ENCODE measurements at places on chromosomes 4 and X. TPM values are rescaled to one million over a fixed set of nuclear protein-coding genes. Genes with fewer than 3 reads are reported as not detected.

The KDM5C gene
- 35.4 TPM for polyA plus RNA-seq

The SATL1 gene
- 0.05 TPM for polyA plus RNA-seq

The SPANXC gene
- not detected for polyA plus RNA-seq

The GLRB gene
- not detected for polyA plus RNA-seq

The SPIN2B gene
- 17.3 TPM for polyA plus RNA-seq

The GAB3 gene
- 3.0 TPM for polyA plus RNA-seq

The LAP3 gene
- polyA plus RNA-seq, result 47.6 TPM

The WNK3 gene
- 1.2 TPM for polyA plus RNA-seq

The TLR3 gene
- not detected for polyA plus RNA-seq

The CCDC160 gene
- polyA plus RNA-seq, result not detected

The HELT gene
- not detected for polyA plus RNA-seq

The MXRA5 gene
- not detected for polyA plus RNA-seq

The AMBN gene
- polyA plus RNA-seq, result not detected

The SLC16A2 gene
- not detected for polyA plus RNA-seq

The POU4F2 gene
- polyA plus RNA-seq, result not detected

The FABP2 gene
- polyA plus RNA-seq, result not detected

The ETDB gene
- polyA plus RNA-seq, result not detected

The WAS gene
- polyA plus RNA-seq, result 26.5 TPM

The ZNF157 gene
- 0.44 TPM for polyA plus RNA-seq

The PDCL2 gene
- not detected for polyA plus RNA-seq

The CXorf49 gene
- not detected for polyA plus RNA-seq

The PSAPL1 gene
- not detected for polyA plus RNA-seq

The CT45A10 gene
- polyA plus RNA-seq, result not detected

The AKAP14 gene
- polyA plus RNA-seq, result not detected

The CXCL1 gene
- polyA plus RNA-seq, result not detected

The ABCG2 gene
- polyA plus RNA-seq, result not detected

The CXCL8 gene
- polyA plus RNA-seq, result 0.74 TPM

The PAGE4 gene
- not detected for polyA plus RNA-seq

The SPOCK3 gene
- polyA plus RNA-seq, result not detected

The MAGEB1 gene
- polyA plus RNA-seq, result not detected

The SAT1 gene
- polyA plus RNA-seq, result 206 TPM

The UGT2B7 gene
- polyA plus RNA-seq, result not detected

The GPR50 gene
- polyA plus RNA-seq, result not detected

The TMPRSS11F gene
- not detected for polyA plus RNA-seq

The ODAPH gene
- not detected for polyA plus RNA-seq

The REELD1 gene
- polyA plus RNA-seq, result not detected
